Fibroblast of upper back skin (primary cell): ENCODE measurements at places on chromosomes 7 and 10.
A peak's percentile ranks its signal among the peaks of the same experiment; 100 is the strongest.

- peak; percentile 92 for DNase-seq
These were observed at the start of gene LRRC17 for GRCh38 chr7:102912742-102913141. LRRC17 (plus strand) TSS chr7:102913000; CDS start chr7:102933914, 20,914 bp downstream.

DNA sequence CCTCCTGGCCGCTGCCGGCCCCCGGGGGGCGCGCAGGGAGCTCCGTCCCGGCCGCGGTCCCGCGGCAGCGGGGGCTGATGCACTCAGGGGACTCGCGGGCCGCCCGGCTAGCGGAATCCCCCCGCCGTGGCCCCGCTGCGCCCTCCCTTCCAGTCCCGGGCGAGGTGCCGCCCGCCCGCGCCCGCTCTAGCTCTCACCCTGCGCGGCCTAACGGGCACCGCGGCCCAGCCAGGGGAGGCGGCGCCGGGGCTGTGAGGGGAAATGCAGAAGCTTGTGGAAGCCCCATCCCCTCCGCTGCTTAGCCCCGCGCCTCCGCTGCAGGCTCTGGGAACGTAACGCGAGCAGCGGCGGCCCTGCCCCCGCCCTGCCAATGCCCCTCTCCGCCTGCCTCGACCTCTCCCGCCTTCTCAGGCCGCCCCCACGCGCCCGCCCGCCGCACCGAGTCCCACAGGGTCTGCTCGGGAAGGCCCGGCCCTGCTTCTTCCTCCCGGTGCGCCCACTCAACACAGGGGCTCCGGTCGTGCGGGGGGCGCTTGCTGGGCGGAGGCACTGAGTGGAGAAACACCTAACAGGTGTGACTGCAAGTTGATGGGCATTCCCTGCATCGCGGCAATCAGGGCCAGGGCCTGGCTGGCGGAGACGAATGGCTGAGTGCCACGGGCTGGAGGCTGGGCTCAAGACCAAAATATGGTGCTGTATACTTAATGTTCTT, 384 bp upstream of the TMEM229A start:
- no peak for DNase-seq

DNA sequence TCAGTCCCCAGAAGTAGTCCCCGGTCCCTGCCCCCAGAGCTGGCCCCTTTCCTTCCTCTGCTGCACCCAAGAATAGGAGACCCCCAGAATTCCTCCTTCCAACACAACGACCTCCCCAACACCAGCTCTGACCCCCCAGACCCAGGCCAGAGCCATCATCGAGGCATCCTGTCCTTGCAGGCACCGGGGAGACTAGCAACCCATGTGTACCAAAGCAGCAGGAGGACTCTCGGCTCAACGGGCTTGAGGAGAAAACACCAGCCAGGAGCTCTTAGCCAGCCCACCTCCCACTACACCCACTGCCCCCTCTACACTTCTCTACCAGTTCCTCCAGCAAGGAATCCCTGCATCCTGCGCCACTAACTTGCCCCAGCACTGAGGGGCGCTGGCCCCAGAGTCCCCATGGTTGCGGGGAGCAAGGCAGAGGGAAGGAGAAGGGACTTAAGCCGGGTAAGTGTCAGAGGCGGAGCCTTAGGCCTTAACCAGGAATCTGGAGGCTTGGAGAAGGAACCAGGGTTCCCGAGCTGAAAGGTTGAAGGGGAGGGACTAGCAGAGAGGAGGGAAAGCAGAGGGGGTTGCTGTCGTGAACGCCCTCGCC, 3.9 kb downstream of the GRID1 start:
- DNase-seq: no peak

DNA sequence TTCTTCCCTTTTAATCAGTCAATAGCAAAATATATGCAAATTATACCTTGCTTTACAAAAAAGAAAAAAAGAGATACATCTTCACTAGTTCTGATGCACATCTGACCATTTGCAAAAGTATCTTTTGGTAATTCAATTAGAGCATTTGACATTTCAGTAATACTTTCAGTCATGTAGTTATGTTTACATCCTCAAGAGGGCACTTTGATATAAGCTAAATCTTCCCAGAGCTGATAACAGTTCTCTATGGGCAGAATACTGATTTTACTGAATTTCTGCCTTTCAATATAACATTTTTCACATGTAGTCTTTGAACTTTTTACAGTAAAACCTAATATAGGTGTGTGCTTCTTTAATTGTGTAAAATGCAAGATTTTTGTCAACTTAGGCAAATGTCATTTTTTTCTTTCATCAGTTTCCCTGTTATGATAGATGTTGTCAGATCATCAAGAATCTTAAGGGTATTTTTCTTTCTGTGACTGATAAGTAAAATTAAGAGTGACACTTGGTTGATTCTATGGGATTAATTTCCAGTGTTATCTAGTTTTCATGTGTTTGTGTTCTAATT, 703.5 kb upstream of the SEMA3D start:
- peak; percentile 30 for DNase-seq

GRCh38 chr7:107854989-107855388, 36.0 kb upstream of the DLD start:
- peak; percentile 45 for DNase-seq
